ENCODE measurements at places on chromosomes 4 and X.

DNA sequence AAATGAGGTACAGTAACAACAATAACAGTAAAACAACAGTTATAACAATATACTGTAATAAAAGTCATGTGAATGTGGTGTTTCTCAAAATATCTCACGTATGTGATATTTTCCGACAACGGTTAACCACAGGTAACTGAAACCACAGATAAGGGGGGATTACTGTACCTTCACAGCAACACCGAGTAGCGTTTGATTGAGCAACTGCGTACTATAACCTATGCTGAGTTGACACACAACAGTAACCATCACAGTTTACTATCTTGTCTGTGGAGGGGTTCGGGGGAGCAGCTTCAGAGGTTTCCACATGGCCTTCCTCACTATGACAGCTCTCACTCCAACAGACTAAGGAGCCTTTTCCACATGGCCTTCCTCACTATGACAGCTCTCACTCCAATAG, 13.4 kb downstream of the RBMX2 start:
- no peak for DNase-seq

GRCh38 chrX:2584251-2585157, 83.7 kb upstream of the DHRSX start:
- DNase-seq = no peak

DNA sequence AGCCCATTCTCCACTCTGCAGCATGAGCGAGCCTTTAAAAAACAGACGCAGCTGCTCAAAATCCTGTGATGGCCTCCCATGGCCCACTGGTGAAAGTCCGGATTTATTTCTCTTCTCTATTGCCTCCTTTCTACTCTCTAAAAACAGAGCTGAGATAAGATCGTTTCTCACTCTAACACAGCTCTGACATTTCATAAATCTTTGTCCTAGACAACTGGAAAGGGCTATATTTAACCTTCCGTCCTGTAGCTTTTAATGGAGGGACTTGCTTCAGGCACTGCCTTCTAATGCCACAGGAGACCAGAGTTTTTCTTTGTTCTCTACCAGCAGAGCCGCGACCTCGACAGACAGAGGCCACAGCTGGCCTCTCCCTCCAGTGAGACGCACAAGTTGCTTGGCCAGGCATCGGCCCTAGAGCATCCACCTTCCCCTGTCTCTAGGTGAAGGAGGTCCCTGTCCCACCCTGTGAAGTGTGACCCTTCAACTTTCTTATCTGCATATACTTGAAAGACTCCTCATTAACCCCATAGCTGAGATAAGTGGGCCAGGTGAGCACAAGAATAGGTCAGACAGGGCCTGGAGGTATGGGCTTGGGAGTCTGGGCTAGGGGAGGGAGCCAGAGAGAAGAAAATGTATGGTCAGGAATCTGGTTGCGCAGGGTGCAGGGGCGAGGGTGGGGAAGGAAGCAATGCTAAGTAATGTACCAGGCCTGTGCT, 50.0 kb downstream of the RTL5 start:
- no peak for DNase-seq

DNA sequence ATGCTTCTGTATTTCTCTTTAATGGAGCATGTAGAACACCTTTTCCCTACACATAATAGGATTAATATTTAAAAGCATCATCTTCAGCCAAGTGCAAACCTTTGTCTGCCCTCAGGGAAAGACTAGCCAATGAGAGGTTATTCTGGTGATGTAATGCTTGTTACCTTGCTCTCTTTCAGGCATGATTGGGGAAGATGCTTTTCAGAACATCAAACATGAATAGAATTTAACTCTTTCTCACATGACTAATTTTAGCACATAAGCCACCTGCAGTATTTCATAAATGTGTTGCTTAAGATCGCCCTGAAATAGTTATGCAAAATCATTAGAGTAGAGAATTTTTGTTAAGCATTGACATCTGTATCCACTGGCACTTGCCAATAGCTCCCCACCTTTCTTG, 10.7 kb upstream of the EPGN start:
- DNase-seq = no peak

DNA sequence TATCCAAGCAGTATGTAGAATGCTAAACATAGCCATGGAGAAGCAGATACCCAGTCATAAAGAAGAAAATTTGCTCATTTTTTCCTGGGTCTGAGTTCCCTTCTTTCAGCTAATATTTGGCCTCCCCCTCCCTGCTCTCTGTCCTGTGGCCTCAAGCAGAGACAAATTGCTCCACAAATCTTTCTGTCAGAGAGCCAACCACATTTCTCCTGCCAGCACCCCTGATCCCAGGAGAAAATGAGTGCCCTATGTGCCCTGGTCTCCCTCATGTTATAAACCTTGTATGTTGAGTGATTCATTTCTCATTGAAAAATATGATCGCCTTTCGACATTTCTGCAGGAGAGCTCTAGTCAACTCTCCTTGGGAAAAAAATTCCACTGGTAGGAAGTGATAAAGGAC, 82.0 kb downstream of the TMEM156 start:
- DNase-seq = no peak

DNA sequence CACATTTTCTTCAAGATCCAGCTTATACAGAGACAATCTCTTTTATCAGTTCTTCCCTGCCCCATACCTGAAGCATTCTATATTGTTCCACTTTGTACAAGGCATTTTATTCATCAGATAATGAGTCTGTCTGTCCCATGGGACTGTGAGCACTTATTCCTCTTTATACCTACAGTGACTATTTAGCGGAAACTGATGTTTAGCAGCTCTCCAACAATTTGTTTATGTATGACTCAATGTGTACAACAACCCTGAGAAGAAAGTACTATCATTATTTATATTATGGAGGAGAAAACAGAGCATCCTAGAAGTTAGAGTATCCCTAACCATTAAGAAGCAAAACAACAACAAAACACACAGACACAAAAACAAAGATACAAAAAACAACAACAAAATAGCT, 306.5 kb downstream of the PRDM5 start:
- DNase-seq = peak; percentile 19

DNA sequence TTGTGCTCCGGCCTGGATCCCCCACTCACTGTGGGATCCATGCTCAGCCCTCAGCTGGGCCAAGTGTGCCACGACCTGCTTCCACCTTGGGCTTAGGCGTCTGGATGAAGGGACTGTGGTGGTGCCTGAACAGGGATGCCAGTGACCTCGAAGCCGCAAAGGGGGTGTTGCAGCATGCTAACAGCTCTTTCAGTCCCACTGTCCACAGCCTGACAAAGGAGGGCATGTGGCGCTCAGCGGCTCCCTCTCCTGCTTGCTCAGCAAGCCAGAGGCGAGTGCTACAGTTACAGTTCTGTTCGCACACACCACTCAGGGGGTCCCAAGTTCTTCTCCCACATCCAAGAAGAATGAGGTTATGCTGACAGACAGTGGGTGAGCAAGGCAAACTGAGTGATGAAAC, 5.2 kb upstream of the IGBP1 start:
- no peak for DNase-seq

GRCh38 chrX:125203737-125204578, 115.7 kb upstream of the TEX13C start:
- peak; percentile 36 for DNase-seq

GRCh38 chr4:109559625-109559982, 442 bp upstream of the MCUB start:
- no peak for DNase-seq

DNA sequence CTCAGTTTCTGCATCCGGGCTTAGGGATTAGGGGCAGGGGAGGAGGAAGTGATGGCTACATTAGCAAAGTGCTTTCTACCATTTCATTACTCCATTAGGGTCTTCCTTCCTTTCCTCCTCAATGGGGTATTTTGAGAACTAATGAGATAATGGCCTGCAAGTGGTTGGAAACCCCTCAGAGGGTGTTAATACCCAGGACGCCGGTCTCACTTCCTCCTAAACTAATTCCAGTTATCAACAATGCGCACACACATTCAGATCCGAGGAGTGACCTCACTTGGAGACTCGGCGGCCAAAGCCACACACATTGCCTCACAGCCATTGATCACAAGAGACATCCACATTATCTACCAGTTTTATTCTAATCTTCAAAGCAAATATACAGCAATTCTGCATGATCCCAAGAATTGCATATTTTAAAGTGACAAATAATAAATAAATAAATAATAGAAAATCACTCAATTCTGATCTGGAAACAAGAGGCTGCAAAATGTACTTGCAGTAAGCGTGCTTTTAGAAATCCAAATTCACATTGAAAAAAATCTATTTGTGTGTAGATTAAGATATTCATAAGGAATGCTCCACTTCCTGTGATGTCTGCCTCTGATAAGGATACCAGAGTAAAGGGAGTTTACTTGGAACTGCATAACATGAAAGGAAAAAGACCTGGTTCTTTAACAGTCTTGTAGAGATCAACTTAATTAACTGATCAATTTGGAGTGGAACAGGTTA, 329.1 kb downstream of the FBXW7 start:
- DNase-seq = no peak

DNA sequence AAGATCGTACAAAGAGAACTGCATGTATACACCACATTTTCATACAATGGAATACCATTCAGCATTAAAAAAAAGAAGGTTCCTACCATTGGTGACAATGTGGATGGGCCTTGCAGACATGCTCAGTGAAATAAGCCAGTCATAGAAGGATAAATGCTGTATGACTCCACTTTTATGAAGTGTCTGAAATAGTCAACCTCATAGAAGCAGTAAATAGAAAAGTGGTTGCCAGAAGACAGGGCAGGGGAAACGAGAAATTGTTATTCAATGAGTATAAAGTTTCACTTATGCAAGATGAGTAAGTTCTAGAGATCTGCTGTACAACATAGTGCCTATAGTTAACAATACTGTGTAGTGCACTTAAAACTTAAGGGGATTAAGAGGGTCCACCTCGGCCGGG, 257.5 kb upstream of the FTHL17 start:
- DNase-seq = no peak

- DNase-seq = no peak
These were observed 2137.1 kb upstream of the TENM3 start for GRCh38 chr4:180106122-180106521.

DNA sequence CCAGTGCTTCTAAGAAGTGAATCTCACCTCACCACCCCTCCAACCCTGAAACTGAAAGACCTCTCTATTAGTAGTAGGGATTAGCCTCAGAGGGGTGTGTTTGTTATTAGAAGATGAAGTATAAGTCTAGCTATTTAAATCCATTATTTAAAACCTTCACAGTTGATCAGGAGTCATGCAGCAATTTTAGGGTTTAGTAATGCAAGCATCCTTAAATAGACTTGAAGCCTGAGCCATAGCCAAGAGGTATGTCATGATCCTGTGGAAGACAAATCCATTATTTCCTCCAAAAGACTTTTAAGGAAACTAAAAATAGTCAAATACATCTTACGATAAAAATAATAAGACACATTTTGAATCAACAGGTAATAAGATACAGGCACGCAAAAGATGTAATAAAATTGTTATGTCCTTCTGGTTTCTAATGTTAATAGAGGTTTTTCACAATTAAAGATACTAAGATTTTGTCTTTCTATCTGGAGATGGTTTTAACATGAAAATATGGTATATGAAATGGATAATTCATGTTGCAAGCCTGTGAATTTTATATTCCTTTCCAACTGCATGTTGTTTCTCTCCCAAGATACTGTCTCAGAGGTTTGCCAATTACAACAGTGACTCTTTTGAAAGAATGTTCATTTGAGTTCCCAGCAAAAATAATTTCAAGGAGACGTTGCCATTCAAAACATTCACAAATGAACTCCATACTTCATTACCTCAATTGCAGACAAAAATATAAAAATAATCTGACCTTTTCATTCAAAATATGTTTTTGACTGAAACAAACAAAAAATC, 68.0 kb downstream of the LUZP4 start:
- DNase-seq = no peak

DNA sequence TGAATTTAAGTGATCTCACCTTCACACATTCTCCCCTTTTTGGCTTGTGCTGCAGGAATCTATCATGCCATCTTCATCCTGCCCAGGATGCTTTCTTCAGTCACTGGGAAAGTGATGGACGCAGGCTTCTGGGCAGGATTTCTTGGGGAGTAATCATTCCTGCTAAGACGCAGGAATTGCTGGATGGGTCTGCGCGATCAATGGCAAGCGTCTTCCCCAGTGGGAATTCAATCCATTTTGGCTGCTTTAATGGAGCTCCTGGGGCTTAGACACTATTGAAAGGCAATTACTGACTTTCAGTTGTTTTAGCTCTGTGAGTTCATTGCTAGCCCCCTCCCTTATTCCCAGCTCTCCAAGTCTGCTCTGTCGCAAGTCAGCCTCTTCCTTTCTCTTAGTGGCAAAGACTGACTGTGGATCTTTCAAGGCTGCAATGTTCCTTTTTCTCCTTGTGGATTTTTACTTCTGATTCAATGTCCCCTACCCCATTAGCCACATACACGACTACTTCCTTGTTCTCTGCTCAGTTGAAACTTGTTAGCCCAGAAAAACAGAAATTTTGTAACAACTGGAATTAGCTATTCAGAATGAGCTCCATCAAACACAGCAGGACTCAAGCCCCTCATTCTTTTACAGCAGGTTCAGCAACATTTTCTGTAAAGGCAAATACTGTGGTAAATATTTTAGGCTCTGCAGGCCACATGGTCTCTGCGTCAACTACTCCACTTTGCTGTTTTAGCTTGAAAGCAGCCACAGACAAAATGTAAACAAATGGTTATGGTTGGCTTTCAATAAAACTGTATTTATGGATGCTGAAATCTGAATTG, 154.9 kb downstream of the ASB9 start:
- no peak for DNase-seq

GRCh38 chrX:56402207-56402606, 161.2 kb upstream of the UBQLN2 start:
- DNase-seq = no peak

DNA sequence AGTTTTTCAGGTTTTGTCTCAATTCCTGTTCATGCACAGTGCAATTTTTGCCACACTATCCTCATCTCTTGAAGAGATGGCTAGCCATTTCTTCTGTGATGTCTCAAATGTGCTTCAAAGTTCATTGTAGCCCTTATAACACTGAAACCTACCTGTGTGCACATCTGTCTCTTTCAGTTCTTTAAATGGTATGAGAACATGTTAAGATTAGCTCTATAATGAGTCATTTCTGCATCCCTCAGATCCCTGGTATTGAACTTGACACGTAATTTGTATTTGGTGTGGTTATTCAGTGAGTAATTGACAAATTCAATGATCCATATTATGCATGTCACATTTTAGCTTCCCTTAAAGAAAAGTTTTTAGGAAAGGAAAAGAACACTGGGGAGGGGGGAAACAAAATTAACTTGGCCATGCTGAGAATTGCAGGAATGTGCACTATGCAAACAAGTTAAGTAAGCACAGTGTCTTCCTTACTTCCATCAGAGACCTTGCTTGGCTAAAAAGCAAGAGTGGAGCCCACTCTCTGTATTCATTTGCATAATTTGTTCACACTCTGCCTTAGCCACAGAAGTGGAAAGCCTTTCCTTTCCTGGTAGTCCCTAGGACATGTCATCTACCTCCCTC, 659.8 kb upstream of the MAGEB2 start:
- no peak for DNase-seq

- DNase-seq = no peak
These were observed 17.6 kb downstream of the FGFBP1 start for GRCh38 chr4:15920723-15921591.

DNA sequence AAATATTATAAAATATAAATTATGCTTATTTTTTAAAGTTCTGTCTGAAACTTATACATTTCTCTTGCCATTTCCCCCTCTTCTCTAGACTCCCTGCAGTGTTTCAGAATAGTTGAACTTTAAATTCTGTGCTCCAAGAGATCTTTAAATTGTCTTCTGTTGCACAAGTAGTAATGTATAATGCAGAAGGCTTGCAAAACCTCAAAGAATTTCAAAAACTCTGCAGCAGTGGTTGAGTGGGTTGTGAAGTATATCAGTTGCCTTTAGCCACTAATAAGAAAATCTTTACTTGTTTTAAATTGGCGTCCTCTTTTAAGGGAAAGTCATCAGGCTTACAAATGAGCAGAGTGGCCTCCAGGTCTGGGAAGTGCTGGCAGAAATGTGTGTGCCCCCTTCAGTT, 1153.3 kb upstream of the PABPC4L start:
- DNase-seq = no peak

All from NCI-H1930 (cell line).